ENCODE measurements at places on chromosomes 2 and 18.

DNA sequence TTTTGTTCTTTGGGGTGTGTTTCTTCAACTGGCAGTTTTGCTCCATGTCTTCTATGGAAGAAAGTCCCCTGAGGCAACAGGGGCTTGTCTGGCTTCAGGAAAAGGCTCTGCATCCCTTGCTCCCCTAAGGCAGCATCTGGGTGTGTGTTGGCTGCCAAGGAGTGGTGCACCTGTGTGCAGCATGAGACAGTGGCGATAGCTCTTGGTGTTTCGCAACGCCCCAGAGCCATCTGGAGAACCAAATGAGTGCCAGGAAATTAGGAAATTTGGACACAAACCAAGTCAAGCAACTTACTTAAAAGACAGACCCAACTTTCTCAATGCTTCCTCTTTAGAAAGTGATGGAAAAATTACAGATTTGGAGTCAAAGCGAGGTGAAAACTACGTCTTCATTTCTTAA, 1044.4 kb upstream of the CNTNAP5 start:
- DNase-seq = no peak

- no peak for DNase-seq
Observed at GRCh38 chr2:237012577-237013267, 73.0 kb upstream of the COPS8 start.

- DNase-seq = no peak
Observed at GRCh38 chr2:190961918-190962487, 52.0 kb downstream of the STAT1 start.

GRCh38 chr18:41940506-41941215, 14.4 kb upstream of the PIK3C3 start:
- no peak for DNase-seq

GRCh38 chr2:229869226-229869625, 52.6 kb downstream of the TRIP12 start:
- DNase-seq = no peak

DNA sequence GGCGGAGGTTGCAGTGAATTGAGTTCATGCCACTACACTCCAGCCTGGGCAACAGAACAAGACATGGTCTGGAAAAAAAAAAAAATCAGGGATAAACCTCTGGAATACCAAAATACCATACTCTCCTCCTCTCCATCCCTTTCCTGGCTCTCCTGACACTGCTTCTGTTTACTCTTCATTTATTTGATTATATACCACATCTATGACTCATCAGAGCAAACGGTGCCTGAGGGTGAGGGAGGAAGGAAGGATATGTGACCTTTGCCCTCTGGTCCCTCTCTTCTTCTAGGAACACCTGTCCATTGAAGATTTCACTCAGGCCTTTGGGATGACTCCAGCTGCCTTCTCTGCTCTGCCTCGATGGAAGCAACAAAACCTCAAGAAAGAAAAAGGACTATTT, 30.0 kb downstream of the VIL1 start:
- no peak for DNase-seq

DNA sequence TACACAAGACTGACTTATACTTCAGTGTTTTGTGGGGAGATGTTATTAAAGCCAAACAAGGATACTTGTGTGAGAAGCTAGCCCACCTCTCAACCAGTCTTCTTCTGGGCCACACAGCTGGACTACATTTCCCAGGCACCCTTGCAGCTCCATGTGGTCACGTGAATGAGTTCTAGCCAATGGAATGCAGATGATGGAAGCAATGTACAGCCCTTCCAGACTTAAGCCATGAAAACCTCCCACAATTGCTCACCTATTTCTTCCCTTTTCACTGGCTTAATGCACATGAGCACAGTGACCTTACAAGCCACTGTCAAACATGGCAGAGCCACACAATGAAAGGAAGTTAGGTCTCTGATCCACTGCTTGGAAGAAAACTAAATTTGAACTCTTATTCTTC, 20.4 kb upstream of the FEZ2 start:
- peak; percentile 32 for DNase-seq

GRCh38 chr2:109279243-109279860, 150.3 kb downstream of the SH3RF3 start:
- DNase-seq = no peak

DNA sequence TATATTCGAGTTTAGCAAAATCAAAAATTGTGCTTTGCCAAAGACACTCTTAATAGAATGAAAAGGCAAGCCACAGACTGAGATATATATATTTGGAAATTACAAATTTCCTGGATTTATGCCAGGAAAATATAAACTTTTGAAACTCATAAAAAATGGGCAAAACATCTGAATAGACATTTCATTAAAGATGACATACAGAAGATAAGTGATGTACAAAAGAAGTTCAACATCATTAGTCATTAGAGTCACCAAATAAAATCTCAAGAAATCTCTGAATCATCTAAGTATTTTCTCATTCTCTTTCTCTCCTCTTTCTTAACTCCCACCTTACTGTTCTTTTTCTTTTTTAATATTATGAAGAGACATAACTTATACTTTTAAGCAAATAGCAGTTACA, 921.1 kb downstream of the DSC3 start:
- DNase-seq = no peak

DNA sequence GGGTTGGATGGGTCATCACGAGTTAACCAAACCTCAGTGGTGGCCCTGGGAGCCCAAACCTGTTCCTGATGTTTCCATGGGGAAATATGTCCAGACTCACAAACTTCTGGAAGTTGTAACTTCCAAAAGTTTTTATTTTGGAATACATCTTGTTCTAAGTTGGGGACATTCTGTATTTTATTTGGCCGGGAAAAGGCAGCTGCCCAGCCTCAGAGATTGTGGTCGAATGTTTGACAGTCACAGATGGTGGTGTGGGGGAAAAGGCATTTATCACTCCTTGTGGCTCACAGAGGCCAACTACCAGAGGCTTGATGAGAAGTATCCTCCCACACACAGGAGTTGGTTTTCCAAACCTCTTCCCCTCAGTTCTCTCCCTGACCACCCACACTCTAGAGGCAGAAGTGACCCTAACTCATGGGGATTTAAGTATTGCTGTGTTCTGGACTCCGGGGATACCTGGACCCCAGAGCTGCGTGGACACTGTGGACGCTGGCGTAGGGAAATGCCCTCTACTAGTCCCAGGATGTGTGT, 124.7 kb upstream of the PPP1CB start:
- no peak for DNase-seq

DNA sequence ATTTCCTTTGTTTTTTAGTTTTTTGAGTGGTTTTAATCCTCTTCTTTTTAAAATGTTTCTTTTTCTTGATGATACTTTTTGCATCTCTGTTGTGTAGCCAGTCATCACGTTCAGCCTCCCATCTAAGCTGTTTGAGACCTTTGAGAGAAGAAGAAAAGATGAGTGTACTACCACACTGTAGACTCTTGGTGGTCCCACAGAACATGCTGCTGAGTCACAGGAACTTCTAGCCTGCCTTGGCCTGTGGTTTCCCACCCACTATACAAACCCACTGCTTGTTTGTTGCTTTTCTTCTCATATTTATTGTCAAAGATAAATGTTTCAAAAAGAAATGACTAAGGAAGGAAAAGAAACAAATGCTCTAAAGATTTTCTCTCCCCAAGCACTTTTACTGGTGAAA, 5.5 kb downstream of the CEBPZOS start:
- DNase-seq = peak; percentile 57

DNA sequence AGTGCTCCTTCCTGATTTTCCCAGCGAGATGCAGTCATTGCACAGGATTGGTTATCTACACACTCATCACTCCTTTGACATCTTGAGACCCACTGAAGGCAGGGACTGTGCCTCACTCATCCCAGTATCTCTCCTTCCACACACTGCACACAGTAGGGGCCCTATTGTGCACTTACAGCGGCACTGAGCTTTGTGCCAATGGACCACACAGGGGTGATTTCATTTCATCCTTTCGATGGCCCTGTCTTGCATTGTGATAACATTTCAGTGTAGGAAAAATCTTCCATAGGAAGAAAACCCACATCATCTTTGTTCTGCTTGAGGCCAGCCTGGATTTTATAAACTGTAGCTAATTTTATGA, 11.0 kb upstream of the LRRFIP1 start:
- DNase-seq = no peak

- no peak for DNase-seq
Observed at GRCh38 chr2:239329284-239329971, 71.4 kb downstream of the HDAC4 start.

DNA sequence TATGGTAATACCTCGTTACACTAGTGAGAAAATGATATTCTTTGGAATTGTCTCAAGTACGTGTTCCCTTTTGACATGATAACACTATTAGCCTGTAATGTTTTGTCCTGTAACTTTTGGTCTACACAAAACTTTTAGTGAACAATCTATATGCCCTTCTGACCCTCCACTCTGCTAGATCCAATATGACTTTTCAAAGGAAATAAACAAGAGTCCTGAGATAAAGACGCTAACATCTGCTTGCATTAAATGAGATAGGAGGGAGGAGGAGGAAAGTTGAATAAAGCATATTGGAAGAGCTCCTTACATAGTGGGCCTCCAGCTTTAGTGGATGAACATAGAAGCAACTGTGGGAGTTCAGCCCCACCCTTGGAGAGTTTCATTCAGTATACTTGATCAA, 83.3 kb upstream of the CAVIN2 start:
- DNase-seq = no peak

- no peak for DNase-seq
Observed at GRCh38 chr18:38932752-38933151, 1367.2 kb upstream of the CELF4 start.

GRCh38 chr2:33419581-33420200, 56.8 kb upstream of the RASGRP3 start:
- DNase-seq = no peak

GRCh38 chr2:11710210-11710609, 36.2 kb upstream of the LPIN1 start:
- no peak for DNase-seq

- DNase-seq = no peak
Observed at GRCh38 chr2:168884975-168885374, 5.3 kb downstream of the SPC25 start.

DNA sequence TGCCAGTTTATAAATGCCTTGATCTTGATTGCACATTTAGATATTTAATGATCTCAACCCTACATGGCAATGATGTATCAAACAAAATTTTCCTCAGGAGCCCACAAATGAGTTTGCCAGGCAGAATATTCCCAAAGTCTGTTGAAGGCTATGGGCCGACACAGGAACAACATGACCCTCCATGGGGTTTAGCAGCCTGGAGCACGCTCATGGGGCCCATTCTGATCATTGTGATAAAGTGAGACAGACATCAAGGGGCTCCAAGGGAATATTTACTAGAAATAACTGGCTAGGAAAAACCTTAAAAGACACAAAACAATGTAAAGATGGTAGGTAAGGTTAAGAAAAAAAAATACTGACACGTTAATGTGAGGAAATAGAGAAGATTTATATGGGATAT, 485.4 kb downstream of the PLCL1 start:
- DNase-seq = no peak

- no peak for DNase-seq
Observed at GRCh38 chr2:168731616-168732015, 70.8 kb upstream of the NOSTRIN start.

DNA sequence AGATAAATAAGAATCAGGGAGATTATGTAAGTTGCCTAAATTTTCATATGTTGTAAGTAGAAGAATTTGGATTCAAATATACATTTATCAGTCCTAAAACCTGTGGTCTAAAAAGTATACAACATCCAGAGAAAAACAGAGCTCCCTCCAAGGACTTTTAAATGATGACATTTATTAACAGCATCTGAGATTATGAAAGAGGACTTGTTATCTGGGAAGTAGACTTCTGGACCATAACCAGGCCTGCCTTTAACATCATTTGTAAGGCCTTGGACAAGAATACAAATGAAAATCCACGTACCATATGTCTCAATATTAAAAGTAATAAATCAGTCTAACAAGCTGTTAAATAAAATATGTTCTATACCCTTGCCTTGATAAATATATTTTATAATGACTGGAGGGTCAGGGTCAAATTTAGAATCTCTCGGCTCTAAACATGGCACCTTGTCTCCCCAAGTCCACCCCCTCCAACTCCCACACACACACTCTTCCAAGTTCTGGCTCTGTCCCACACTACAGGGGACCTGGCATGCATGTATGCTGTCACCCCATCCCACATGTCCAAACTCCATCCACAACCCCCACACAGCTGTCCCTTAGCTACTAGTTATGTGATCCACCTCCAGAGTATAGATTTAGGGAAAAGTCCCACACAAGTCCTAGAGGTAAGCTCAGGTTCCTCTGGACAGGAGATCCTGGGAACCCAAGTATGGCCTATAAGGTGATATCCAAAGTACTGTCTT, 382.6 kb downstream of the CDH2 start:
- no peak for DNase-seq

GRCh38 chr2:9770308-9771100, 72.8 kb upstream of the TAF1B start:
- DNase-seq = peak; percentile 40

DNA sequence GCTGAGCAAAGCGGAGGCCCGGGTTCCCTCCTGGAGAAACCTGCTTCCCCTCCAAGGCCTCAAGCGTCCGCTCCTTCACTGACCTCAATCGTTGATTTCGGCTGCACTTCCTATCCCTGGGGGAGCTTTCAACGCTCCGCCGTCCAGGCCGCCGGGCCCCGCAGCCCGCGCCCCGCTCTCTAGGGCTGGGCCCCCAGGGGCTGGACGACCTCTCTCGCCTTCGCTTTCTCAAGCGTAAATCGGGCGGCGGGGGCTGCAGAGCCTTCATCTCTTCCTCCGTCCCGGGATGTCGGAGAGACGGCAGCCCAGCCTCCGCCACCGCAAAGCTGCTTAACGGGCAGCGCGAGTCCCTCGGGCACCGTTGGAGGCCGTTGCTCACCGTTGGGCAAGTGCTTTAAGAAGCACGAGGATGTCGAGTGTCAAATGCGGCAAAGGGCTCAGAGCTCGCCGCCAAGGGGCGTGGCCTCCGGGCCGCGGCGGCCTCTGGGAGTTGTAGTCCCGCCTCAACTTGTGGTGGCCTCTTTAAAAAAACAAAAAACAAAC, 8.5 kb downstream of the HES6 start:
- peak; percentile 60 for DNase-seq

DNA sequence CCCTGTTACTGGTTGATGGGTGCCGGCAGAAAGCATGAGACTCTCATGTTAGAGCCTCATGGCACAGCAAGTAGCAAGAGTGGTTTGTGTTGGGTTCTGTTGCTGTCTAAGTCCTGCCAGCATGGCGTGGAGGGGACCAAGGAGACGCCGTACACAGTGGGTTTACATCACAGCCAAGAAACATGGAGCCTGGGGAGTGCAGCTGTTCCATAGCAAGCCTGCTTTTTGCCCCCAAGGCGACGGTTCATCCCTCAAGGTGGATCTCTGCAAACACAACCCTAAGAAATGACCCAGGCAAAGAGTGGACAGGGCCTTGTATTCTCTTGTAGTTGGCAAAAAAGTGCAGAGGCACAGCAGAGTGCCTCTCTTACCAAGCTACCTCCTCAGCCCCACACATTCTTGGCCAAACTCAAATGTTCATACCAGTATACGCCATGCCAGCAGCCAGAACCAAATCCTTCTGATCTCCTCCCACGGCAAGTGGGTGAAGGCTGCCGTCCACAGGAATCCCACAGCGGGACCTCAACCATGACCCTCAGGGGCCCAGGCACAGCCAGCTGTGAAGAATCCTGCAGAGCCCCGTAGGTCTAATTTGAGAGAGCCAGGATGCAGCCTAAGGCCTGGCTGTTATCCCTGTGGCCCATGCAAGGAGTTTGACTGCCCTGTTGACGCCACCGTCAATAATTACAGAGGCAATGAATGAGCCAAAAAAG, 19.0 kb downstream of the SNED1 start:
- no peak for DNase-seq
